ENCODE measurements at places on chromosomes 11 and 22. TPM values are rescaled to one million over a fixed set of nuclear protein-coding genes. Genes with fewer than 3 reads are reported as not detected.

DNA sequence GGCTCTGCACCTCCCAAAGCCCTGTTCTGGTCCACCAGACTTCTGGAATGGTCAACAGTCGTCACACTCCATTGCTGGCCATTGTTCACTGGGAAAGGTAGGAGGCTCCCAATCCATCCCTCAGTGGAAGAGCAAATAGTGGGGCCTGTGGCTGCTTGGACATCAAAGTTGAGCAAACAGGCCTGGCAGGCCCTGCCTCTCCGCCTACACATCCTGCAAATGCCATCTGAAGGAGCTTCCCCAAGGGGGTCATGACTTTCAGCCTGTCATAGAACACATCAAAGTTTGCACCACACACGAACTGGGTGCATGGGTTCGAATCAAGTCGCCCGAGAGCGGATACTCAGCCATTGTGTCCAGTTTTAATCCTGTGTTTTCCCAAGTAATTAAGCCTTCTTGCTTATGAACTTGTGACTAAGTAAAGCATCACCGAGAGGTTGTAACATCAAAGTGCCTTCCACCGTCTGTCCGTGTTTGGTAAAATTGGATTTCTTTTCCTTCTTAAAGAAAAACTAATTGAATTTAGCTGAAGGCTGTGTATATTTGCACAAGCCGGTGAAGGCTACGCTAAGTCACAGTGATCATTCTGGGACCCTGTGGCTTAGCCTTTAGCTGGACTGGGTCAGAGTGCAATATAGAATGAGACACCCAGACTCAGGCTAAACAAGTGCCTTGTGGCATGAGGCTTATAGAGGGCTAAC, 36.1 kb downstream of the CLPB start:
- peaks cover 2% of the 10 kb centered on the region for H3K4me1 ChIP-seq
- H3K27me3 ChIP-seq = no peaks in the 10 kb centered on the region
- H3K36me3 ChIP-seq = peaks cover 4% of the 10 kb centered on the region
- no peak for DNase-seq
- H3K4me3 ChIP-seq = no peak overlapping the region
- H3K27ac ChIP-seq = no peak overlapping the region

- no peak overlapping the region for H3K27ac ChIP-seq
- H3K4me3 ChIP-seq = no peak overlapping the region
- DNase-seq = no peak
- H3K27me3 ChIP-seq = no peaks in the 10 kb centered on the region
These were observed 47.2 kb upstream of the BLID start for GRCh38 chr11:122163053-122163819.

- H3K4me1 ChIP-seq = peaks cover 5% of the 10 kb centered on the region
- H3K27ac ChIP-seq = no peak overlapping the region
- no peak overlapping the region for H3K4me3 ChIP-seq
- DNase-seq = no peak
- H3K36me3 ChIP-seq = peaks cover 9% of the 10 kb centered on the region
These were observed 10.0 kb downstream of the TRIM44 start for GRCh38 chr11:35672608-35673007.

DNA sequence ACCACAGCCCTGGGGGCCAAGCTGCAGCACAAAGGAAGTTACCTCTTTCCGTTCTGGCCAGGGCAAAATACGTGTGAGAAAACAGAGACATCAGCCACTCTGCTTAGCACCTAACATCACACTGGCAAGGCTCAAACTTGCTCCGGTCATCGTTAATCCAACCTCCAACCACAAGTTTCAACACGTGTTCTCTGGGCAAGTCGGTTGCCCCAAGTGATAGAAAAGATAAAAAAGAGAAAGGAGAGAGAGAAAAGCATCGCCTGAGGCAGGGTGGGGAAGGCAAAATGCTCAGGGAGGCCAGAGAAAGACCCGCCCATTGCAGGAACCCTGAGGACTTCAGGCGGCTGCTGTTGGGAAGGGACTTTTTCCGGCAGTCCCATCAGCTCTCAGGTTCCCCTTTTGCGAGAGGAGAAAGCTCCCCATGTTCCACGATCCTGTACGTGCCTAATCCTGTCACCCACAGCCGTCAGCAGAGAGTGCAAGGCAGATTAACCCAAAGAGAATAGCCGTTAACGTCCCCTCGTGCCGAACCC, 18.5 kb upstream of the B4GALNT4 start:
- H3K4me3 ChIP-seq = no peak overlapping the region
- no peak overlapping the region for H3K27ac ChIP-seq
- peaks cover 3% of the 10 kb centered on the region for H3K27me3 ChIP-seq
- DNase-seq = no peak
- H3K36me3 ChIP-seq = no peaks in the 10 kb centered on the region

Gene MMP10
- total RNA-seq = not detected

Gene TSGA10IP
- total RNA-seq = not detected

All from activated T-helper 2 cell treated with anti-CD3 and anti-CD28 coated beads, Interferon-gamma antibody, Interleukin-2, Interleukin-4, amounts not matched to agents 10 μg/mL and 5 μg/mL and 100 μg/mL, durations not matched to agents 14 hours and 24 hours and 36 hours (primary cell).